ENCODE measurements at places on chromosomes 12 and 14.

GRCh38 chr12:104152685-104153241, 14.8 kb upstream of the NFYB start:
- DNase-seq: no peak

DNA sequence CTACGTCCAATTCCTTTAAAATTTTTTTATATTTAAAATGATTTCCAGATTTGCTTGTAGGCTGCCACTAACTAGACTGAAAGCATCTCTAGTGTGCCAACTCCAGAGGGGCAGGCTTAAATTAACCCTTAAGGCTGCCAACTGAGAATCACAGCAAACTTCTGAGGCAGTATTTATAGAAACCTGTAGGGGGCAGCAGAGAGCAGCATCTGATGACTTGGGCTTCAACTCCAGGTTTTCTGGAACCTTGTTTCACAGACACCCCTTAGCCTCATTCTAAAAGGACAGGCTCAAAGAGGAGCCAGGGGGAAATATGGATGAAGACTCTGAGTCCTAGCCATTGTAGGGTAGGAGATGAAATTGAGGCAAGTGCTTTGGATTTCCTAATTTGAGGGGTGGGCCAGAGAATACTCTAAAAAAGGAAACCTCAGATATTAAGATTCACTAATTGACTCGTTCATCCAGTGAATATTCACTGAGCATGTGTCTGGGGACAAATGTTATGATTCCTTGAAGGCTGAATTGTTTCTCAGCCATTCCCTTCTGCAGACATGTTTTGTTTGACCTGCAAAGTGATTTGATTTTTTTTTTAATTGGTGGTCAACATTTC, 63.3 kb upstream of the HSPB8 start:
- DNase-seq: no peak

- no peak for DNase-seq
These were observed 280.2 kb upstream of the PWP1 start for GRCh38 chr12:107405436-107405835.

- no peak for DNase-seq
These were observed 4.8 kb downstream of the ELK3 start for GRCh38 chr12:96198965-96199364.

DNA sequence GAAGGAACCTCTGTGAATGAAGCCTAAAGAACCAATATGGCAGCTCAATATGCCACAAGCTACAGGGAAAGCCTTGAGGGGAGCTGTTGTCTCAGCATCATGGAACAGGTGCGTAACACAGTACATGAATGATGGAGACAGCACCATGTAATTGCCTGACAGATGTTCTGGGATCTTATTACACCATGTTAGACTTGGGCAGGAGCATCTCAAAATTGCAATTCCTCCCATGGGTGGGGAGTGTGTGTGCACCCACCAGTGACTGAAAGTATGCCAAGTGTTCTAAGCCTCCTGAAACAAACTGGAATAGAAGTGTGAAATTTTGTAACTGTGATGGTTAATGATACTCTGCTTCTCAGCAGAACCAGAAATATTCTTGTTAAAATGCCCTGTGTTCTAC, 151.0 kb upstream of the SRRM4 start:
- DNase-seq: no peak

DNA sequence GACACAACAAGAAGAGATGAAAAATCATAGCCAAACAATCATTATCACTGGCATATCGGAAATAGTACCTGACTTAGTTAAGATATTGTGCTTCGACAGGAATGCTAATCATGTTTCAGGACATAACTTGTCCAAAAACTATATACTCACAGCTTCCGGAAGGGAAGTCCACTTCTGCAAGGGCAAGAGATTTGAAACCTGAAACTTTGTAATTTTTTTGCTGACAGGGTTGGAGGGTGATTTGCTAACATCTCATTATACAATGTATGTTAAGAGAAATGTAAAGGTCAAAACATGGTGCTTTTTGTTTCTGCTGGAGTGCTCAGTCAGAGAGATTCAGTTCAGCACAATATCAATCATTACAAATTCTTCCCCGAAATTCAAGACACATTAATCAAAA, 200.3 kb downstream of the CNTN1 start:
- no peak for DNase-seq

- no peak for DNase-seq
These were observed 153.3 kb upstream of the CLEC14A start for GRCh38 chr14:38409071-38409705.

- no peak for DNase-seq
These were observed 1.2 kb downstream of the TTC7B start for GRCh38 chr14:90814806-90815571.

DNA sequence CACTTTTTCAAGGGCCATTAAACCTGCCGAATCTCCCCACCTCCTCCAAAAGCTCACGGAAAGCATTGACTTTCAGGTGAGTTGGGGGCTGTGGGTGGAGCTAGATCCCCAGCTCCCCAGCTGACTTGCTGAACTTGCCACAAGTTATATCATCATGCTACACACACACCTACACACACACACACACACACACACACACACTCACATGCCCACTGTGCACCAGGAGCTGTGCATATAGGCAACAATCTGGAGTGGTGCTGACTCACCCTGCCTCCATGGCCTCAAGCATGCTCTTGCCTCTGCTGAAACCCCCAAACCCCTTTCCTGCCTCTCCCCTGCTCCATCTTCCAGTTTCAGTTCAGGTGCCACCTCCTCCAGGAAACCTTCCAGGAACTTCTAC, 26.1 kb downstream of the SERPINA3 start:
- no peak for DNase-seq

DNA sequence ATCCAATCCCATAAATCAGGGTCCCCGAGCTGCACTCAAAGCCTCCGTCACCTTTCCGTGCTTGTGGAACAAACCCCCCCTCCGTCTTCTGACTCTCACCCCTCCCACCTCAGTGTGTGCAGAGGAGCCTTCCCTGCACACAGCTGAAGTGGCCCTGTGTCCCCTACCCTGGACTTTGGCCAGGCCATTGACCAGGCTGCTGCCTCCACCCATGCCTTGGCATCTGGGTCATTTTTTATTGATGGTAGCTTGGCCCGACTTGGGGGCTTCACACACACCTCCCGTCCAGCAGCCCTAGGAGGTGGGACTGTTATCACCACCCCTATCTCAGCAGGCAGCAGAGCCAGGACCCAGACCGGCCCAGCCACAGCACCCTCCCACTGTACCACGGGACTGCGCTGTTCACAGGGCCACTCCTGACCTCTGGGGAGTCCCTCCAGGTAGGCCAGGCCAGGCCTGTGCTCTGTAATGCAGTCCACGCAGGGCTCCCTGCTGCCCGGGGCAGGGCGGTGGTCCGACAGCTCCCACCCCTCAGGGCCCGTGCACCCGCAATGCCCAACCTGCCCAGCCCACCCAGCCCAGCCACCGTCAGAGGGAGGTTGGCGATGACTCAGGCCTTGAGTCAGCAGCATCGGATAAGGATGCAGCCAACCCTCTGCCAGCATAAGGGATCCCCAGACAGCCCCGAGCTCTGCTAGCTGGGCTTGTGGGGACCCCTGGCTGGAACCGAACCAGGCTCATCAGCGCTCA, 9.2 kb upstream of the INF2 start:
- no peak for DNase-seq

- no peak for DNase-seq
These were observed 631.0 kb upstream of the STXBP6 start for GRCh38 chr14:25680934-25681333.
